ENCODE measurements at places on chromosomes 2 and 18.
A peak's percentile ranks its signal among the peaks of the same experiment; 100 is the strongest.

GRCh38 chr2:39989888-39990287 lies 210.8 kb upstream of the THUMPD2 start:
- no peak for DNase-seq

DNA sequence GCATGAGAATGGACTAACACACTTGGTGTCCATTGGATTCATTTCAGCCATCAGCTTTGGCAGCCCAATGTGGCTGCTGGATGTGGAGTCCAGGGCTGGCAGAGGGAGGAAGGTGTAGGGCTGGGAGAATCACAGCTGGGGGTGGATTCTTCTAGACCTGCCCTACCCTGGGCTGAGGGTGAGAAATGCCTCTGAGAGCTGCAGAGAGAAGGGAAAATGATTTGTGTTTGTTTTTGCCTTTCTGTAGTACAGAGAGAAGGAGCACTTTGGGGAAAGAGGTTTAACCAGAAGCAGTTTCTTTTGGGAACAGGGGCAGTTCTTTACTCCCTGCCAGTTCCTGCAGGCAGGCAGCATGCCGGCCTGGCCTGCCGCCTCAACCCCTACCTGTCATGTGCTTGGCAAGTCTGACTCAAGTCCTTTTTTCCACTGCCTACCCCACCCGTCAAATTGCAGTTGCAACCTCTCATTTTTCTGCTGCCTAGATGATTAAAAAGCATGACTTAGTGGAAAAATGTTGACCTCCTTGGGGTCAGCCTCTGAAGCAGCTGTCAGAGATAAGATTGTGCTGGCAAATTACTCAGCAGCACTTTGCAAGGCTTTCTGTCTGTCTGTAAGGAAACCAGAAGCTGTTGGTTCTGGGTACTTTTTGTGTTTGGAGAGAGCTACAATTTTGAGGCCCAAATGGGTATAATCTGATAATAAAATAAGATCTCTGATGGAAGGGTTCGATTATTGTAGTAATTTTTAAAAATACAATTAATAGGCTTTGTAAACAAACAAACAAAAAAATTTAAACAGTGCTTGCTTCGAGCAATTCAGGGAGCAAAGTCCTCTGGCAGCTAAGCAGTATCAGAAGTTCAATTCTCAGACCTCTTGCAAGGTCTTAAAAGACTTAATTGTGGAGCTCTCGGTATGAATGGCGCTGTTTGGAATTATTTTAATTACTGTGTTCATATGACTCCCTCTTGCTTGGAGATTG lies 21.7 kb downstream of the LBH start:
- DNase-seq: peak; percentile 57

DNA sequence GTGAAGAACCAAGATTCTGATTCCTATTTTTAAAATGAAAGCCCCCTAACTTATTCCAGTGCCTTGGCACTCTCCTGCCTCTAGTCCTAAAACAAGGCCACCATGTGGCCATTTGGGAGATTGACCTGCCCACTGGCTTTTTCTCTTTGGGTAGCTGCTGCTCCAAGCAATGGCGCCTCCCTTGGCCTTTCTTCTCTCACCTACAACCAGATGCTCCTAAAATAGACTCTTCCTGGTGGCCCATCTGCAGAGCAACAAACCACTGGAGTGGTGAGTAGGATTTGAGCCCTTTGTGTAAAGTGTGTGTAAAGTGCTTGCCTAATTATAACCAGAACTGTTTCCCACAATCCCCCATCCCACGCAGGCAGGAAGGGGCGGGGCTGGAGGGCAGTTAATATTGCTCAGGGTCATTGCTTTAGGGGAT lies 114.2 kb downstream of the FHOD3 start:
- peak; percentile 34 for DNase-seq

- DNase-seq: no peak
Observed at GRCh38 chr2:229634601-229635370, 79.6 kb downstream of the DNER start.

DNA sequence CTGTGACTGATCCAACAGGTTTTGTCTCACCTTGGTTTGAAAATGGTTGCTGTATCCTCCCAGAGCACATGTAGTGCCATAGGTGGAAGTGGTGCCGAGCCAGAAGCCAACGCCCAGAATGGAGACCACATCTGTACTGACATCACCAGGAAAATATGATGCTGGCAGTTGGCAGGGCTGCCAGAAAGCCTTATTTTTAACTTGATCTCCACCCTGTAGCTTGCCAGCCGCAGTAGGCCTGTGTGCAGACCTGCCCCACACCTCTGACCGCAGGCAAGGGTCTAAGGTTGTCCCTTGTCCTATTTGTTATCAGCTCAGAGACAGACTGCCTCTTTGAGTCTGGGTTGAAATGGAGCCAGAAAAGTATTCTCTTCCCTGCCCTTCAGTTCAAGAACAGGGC lies 123.5 kb upstream of the EML6 start:
- no peak for DNase-seq

DNA sequence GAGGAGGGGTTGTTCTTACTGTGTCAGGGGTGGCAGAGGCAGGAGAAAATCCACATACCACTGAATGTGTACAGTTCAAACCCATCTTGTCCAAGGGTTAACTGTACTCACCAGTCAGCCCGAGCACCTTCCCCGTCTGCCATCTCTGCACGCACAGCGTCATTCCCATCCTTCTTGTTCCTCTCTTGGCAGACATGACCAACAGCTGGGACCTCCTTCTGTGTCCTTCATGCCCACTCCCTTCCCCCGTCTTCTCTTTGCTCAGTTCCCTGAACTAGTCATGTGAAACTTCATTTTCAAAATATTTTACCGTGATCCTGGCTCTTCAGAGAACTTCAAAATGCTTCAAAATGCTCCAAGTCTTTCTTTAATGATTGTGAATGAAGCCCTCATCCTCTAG lies 92.0 kb downstream of the FARSB start:
- no peak for DNase-seq

DNA sequence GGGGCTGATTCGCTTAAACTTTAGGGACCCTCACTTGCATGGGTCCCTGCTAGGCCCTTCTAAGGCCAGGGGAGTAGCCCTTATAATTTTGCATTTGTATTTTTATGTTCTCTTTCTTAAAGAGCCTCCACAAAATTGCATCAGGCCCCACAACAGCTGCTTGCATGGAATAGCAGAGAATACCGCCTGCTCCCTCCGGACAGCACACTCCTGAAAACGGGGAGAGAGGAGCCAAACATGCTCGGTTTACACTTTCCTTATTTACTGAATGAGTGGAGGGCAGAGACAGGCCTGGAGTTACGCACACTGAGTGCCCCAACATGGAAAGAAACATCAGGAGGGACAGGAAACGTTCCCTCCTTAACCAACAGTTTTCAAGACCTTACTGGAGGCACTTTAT lies 132.2 kb downstream of the ANTXR1 start:
- DNase-seq: no peak

GRCh38 chr18:42092848-42093247 lies 137.8 kb downstream of the PIK3C3 start:
- DNase-seq: no peak

DNA sequence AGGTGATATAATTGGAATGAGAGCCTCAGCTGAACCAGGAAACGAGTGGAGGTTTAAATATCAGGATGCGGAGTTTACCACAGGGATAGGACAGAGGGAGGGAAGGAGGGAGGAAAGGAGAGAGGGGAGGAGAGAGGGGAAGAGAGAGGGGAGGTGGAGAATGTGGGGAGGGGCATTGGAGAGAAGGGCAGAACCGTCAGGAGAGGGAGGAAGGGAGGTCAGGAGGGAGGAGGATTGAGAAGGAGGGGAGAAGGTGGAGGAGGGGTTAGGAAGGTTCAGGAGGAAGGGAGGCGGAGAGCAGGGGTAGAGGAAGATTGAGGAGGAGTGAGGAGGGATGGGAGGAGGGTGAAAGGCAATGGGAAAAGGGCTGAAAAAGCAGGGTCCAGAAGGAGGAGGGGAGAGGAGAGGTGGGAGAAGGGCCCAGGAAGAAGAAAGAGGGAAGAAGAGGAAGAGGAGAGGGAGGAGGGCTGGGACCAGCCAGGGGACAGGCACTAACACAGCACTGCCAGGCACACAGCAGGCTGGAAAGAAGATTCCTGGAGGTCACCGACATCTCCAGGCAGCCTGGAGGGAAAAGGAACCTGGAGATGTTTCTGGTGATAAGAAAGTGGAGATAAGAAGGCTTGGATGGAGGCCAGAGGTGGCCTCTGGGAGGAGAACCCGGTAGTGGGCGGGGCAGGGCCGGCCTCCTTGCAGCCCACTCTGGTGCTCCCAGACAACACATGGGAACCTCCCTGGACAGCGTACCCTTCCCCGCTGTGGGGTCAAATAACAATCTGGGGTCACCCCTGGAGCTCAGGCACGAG lies 176.7 kb upstream of the SMAD2 start:
- DNase-seq: no peak

DNA sequence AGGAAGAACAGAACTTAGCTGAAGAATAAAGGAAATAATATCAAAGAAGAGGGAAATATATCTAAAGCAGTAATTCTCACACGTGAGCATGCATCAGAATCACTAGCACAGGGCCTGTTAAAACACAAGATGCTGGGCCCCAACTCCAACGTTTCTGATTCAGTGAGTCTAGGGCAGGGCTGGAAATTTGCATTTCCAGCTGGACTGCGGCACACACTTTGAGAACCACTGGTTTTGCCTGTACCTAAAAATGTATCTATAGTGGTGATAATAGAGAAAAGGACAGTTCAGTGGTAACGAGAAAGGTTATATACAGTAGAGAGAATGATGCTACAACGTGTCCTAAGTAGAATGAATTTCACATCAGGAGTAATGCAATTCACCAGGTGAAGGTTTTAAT lies 11.2 kb downstream of the REV1 start:
- DNase-seq: no peak

DNA sequence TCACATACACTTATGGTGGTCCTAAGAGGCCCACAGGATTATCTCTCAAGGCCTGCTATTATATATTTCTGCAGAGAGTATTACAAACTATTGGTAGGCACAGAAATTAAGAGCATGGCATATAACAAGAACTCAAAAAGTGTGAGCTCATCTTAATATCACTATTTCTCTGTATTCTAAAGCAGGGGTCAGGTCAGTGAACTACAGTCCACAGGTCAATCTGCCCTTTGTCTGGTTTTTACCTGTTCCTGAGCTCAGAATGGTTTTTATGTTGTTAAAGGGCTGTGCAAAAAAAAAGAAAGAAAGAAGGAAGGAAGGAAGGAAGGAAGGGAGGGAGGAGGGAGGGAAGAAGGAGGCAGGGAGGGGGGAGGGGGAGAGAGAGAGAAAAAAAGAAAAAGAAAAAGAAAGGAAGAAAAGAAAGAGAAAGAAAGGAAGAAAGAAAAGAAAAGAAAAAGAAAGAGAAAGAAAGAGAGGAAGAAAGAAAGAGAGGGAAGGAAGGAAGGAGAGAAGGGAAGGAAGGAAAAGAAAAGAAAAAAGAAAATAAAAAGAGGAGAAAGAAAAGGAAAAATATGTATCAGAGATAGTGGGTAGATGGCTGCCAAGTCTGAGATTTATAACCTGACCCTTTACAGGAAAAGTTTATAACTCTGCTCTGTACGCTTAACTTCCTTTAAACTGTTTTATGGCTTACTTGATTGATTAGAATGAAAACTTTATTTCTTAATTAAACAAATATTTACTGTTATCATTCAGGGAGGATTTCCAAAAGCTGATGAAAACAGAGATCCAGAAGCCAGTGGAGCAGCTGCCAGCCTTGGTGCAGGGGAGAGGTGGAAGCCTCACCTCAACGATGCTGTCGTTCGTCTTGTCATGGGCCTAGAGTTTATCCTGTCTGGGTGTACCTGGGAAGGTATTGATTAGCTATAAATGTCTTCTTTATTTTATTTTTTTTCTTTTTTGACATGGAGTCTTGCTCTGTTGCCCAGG lies 11.2 kb upstream of the SCYGR1 start:
- no peak for DNase-seq

DNA sequence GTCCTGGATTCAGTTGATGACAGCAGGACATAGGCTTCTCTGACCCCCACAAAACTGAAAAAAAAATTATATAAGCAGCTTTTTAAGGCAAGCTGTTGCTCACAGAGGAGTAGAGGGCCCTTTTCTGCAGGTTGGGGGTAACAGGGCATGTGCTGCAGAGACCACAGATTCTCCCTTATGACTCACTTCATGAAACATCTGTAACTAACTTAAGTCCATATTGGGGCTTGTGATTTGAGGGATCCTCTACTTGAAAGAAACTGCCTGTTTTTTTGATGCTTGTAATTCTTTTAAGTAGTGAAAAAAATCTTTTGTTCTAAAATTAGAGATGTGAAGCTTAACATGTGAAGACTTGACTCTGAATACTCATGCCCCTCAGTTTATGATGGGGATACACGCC lies 33.4 kb downstream of the XRCC5 start:
- DNase-seq: peak; percentile 77

- DNase-seq: peak; percentile 88
Observed at GRCh38 chr2:120847700-120848321, 112.1 kb downstream of the GLI2 start.

GRCh38 chr2:158413581-158413980 lies 43.0 kb downstream of the CCDC148 start:
- DNase-seq: peak; percentile 68

All from fibroblast of skin of scalp (primary cell).